OCI-LY7 (cell line): ENCODE measurements at places on chromosomes 13 and 19.

DNA sequence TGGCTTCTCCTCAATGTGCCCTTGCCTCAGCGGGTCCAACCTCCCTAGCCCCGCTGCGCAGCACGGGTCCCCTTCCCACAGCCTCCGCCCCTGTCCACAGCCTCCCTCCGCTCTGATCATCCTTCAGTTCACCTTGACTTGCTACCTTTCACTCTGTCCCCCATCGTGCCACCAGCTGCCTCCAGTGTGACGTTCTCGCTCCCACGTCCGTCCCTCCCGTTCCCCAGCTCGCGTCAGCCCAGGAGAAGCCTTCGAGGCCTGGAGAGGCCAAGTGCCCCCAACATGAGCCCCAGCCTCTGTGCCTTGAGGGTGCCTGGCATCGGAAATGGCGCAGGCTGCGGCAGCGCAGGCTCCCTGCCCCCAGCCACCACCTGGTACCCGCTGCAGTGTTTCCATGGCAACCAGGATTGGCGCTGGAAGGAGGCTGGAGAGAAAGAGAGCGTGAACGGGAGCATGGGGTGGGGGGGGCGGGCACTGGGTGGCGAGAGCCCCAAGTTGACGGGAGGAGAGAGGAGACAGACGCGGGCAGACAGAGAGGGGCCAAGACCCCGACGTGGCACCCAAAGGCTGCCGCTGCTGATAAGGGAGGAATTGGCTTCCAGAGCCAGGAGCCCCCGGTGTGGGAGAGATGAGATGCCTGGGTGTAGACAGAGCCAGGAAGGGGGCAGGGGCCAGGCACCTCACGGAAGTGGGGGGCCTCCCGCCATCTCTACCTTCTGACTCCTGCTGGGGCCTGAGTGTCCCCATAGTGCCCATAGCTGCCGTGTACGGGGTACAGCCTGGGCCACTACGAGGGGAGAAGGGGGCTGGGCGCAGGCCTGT is 844 bp upstream of the ASPDH start:
- DNase-seq, result no peak

DNA sequence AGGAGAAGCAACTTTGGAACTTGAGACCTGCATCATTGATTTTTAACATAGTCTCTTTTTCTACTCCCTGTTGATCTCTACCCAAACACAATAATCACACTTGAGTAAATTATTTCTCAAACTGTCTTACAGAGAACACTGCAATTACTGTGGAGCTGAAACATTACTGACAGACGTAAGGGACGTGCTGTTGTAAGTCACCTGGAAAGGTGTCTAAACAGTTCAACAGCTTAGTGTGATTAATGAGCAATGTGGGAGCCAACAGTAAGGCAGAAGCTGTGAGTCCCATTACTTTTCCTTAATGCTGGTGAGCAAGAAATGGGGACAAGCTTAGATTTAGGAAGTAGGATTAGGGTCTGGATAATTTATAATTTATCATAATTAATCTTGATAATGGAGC is 265.7 kb downstream of the DLEU7 start:
- DNase-seq, result no peak

GRCh38 chr19:2549701-2550191 is 73.8 kb downstream of the GADD45B start:
- no peak for DNase-seq

DNA sequence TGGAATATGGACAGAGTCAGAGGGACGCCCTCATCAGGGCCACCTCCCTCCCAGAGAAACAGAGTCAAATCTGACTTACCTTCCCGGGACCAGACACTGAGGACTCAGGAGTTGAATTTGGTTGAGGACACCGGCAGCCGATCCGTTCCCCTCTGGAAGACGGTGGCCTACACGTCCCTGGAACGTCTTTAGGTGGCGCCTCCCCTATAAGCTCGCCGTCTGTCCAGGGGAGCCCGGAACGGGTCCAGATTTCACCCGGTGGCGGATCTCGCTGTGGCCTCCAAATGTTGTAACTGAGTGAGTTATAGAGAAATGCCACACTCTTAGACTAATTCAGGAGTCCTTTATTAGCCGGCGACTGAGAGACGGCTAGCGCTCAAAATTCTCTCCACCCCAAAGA is 9.0 kb downstream of the TNFSF14 start:
- no peak for DNase-seq

GRCh38 chr19:20858861-20859260 is 64.2 kb upstream of the ZNF85 start:
- no peak for DNase-seq

DNA sequence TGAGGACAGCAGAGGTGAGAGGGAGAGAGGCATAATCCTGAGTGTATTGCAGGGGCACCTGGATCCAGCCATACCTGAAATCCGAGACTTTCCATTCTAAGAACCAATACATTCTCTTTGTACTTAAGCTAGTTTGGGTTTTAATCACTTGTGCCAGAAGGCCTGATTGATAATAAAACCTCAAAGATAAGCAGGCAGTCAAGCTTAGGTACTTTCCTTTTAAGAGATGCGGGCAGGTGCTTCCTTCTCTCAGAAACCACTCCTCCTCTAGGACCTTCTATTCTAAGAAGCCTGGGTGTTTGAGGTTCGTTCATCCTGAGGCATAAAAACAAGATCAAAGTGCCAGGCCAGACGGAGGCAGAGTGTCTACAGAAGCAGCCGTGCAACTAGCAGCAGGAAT is 22.2 kb downstream of the FAM187B start:
- peak; percentile 85 for DNase-seq

DNA sequence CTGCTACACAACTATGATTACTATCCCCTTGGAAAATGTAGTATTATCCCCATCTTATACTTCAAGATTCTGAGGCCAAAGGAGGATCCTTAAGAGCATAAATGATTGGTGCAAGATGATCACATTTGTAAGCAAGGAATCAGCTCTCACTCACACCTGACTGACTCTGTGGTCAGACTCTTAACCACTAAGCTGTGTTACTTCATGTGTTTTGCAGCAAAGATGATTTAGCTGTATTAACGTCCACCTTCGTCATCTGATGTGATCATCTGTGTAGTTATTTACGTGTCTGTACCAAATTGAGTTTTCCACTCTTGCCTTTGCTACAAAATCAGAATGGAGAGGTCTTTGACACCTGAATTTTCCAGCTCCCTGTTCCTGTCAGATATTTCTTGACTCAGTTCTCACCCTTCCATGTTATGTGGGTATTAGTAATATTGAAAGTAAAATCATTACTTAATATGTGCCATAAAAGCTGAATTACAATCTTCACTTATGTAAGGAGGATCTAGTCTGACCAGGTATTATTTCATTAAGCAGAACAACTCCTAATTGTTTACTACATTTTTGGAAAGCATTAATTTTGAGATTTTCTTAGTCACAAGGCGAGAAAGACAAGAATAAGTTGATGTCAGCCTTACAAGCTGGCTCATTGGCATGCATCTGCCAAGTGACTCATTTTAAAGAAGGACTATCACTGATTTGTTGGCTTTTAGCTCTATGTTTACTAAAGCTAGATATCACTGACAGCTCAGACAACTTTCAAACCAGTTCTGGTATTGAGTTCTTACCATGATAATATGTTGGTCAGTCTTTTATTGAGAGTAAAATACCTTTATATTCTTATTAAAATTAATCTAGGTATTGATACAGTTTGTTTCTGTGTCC is 1279.8 kb upstream of the PCDH9 start:
- no peak for DNase-seq

- no peak for DNase-seq
Measured at GRCh38 chr19:5644037-5644436, 21.2 kb downstream of the SAFB start.

GRCh38 chr19:31254180-31254551 is 95.1 kb downstream of the TSHZ3 start:
- DNase-seq, result no peak

DNA sequence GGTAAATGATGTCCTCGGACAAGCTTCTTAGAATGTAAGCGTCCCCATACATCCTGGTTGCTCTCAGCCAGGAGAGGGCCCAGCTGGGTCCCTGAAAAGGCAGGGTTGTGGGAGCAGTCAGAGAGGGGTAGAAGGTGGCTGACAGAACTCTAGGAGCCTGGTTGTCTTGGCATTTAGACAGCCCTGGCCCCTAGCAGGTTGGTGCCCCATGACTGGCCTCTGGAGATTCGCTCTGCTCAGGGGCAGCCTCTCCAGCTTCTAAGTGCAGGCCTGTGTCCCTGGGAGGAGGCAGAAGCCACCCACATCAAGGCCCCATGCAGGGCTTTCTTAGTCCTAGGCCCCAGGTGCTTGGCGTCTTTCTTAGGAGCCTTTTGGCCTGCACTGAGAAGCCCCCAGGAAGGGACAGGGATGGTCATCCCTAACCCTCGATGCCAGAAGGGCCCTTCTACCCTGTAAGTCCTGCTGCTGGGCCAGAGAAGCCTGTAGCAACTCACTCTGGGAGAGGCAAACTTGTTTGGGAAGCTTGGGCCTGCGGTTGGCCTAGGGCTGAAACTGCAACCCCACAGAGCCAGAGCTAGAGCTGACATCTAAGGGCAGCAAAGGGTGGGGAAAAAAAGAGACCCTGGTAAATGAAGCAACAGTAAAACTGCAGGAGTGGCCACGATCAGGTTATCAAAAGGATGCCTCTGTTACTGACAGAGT is 2.8 kb upstream of the CDX2 start:
- DNase-seq, result no peak

DNA sequence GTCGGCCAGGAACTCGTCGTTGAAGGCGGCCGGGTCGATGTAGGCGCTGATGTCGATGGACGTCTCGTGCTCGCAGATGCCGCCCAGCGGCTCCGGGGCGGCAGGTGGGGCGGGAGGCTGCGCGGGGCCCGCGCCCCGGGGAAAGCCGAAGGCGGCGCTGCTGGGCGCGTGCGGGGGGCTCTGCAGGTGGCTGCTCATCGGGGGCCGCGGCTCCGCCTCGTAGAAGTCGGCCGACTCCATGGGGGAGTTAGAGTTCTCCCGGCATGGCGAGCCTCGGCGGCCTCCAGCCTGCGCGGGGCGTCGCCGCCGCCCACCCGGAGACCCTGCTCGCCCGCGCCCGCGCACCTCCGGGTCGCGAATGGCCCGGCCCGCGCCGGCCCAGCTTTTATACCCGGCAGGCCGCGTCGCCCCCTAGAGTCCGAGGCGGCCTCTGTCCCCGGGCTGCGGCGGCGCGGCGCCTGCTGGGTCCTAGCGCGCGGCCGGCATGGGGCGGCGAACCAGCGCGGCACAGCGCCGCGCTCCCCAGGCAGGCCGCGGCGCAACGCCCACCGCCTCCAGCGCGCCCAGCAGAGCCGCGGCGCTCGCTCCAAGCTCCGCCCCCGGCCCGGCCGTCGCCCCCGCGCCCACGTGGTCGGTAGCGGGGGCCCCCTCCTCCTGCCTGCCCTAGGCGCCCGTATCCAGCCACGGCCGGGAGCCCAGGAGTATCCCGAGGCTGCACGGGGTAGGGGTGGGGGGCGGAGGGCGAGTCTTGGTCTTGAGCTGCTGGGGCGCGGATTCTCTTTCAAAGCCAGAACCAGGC is at the start of gene CEBPA:
TSS of gene CEBPA (minus strand) at position 360 of the 799 bp plus-strand sequence. CDS start at position 240, 120 bp downstream.
- peak; percentile 84 for DNase-seq

- no peak for DNase-seq
Measured at GRCh38 chr13:100630555-100630954, 42.0 kb upstream of the GGACT start.

- no peak for DNase-seq
Measured at GRCh38 chr13:19668778-19669177, 35.3 kb downstream of the MPHOSPH8 start.

- DNase-seq, result no peak
Measured at GRCh38 chr13:22940736-22941135, 240.0 kb upstream of the SGCG start.

- no peak for DNase-seq
Measured at GRCh38 chr19:33040994-33041827, 23.5 kb downstream of the RHPN2 start.

DNA sequence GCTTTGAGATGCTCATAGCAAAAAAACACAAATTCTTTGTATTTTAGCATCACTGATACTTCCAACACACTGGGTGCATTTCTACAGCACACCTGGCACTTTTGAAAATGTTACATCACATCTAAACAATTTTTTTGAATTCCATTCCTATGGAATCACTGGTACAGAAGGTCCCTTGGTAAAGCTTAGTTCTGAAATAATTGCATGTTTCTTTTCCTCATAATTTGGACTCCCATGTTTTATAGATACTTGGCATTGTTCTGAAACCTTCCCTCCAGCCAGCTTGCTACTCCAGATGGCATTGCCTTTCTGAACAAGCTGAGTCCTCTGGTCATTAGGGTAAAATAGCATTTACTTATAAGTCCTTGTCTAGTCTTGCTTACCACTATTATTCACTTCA is 481.3 kb upstream of the GPC6 start:
- DNase-seq, result no peak

- no peak for DNase-seq
Measured at GRCh38 chr19:8214802-8215201, 5.6 kb downstream of the CERS4 start.

GRCh38 chr19:51372021-51372648 is 319 bp downstream of the NKG7 start:
- no peak for DNase-seq

GRCh38 chr13:79749984-79750551 is 269.1 kb downstream of the NDFIP2 start:
- DNase-seq, result no peak

DNA sequence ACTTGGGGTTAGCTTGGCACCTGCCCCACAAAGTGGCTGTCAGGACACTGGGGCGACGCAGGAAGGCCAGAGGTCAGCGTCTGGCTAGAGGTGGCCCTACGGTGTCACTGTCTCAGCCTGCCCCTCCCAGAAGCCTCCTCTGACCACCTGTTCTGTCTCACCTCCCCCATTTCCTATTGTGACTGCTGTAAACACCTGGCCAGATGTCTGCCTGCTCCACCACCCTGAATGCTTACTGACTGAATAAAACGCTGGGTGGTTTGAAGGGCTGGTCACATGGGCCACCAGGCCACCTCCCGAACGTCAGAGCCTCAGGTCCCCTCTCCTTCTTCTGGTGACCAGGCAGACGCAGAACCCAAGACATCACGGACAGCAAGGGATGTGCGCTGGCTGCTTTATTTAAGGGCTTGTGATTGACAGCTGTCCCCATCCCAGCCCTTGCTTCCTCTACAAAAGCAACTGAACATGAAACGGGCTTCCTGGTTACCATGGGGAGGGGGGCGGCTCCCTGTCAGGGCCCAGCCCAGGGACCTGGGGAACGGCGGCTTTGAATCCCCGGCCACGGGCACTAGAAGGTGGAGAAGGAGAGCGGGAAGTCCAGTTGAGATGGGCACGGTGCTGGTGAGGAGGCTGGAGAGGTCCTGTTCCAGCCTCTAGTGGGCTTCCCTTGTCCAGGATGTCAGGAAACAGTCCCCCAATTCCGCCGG is 6.2 kb downstream of the ELOF1 start:
- peak; percentile 81 for DNase-seq

- DNase-seq, result no peak
Measured at GRCh38 chr19:738509-739128, 12.3 kb upstream of the MISP start.

GRCh38 chr13:99197117-99197651 is 3.5 kb upstream of the UBAC2 start:
- DNase-seq, result no peak

DNA sequence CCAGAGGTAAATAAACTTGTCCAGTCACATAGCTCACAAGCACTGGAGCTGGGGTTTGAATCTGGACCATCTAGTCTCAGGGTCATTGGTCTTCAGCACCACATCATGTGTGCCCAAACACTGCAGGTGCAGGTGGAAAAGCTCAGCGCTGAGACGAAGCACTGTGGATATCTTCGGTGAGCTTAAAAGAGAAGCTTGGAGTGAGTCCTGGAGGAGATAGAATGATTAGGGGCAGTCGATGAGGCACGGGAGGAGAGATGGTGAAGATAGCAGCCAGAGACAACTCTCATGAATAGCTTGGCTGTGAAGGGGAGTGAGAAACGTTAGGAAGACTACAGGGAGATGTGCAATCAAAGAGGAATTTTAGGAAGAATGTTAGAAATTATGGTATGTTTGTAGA is 389.3 kb downstream of the FGF9 start:
- DNase-seq, result no peak

GRCh38 chr19:35559281-35559659 is 4.2 kb downstream of the ATP4A start:
- peak; percentile 69 for DNase-seq
